SK-N-MC (cell line): ENCODE measurements at places on chromosomes 7 and 10.

DNA sequence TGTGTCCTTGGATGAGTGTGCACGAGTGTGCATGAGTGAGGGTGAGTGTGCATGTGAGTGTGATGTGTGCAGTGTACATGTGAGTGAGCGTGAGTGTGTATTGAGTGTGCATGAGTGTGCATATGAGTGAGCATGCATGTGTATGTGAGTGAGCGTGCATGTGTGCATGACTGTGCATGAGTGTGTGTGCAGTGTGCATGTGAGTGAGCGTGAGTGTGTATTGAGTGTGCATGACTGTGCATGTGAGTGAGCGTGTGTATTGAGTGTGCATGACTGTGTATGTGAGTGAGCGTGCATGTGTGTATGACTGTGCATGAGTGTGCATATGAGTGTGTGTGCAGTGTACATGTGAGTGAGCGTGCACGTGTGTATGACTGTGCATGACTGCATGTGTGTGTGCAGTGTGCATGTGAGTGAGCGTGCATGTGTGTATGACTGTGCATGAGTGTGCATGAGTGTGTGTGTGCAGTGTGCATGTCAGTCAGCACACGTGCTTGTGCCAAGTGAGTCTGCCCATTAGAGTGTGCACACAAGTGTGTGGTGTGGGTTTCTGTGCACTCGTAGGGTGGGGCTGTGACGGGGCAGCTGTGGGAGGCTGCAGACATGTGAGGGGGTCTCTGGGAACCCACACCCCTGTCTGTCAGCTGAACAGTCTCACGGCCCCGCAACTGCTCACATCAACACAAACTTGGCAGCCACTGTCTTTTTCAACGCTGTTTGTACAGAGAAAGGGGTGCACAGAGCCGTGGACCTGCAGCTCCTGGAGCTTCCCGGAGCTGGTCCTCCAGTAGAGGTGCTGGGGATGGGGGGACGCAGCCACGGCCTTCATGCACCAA lies 14.8 kb downstream of the FOXL3 start:
- DNase-seq = no peak

DNA sequence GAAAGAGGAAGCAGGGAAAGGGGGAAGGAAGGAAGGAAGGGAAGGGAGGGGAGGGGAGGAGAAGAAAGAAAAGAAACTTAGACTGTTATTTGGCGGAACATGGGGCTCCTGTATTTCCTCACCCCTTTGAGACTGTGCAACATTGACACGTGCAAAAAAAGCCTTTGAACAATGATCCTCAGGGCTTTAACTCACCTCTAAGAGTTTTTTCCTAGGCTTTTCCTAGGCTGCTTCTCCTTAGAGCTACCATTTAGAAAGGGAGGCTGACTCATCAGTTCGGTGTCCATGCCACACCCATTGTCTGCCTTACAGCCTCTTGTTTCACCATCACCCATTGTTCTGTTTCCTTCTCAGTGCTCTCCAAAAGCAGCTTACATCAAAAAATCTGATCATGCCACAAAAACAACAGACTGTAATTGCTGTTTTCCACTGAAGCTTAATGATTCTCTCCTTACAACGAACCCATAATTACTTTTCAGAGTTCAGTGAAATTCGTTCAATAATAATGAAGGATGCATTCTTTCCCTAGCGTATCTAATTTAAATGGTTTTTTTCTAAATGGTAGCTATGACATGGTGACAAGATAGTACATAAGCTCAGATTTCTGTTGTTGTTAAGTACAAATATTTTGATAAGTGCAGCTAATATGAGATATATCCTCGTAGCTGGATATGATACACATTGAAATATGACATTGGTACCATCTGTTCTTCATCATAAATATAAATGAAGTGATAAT lies 90.8 kb downstream of the PRLHR start:
- no peak for DNase-seq

GRCh38 chr10:103695584-103696005 lies 159.8 kb downstream of the SH3PXD2A start:
- DNase-seq = no peak

- no peak for DNase-seq
Measured at GRCh38 chr10:72889391-72889831, 4.1 kb upstream of the OIT3 start.

GRCh38 chr7:149886018-149886415 lies 12.2 kb downstream of the ATP6V0E2 start:
- no peak for DNase-seq

- DNase-seq = no peak
Measured at GRCh38 chr7:156783864-156784263, 109.1 kb downstream of the LMBR1 start.

DNA sequence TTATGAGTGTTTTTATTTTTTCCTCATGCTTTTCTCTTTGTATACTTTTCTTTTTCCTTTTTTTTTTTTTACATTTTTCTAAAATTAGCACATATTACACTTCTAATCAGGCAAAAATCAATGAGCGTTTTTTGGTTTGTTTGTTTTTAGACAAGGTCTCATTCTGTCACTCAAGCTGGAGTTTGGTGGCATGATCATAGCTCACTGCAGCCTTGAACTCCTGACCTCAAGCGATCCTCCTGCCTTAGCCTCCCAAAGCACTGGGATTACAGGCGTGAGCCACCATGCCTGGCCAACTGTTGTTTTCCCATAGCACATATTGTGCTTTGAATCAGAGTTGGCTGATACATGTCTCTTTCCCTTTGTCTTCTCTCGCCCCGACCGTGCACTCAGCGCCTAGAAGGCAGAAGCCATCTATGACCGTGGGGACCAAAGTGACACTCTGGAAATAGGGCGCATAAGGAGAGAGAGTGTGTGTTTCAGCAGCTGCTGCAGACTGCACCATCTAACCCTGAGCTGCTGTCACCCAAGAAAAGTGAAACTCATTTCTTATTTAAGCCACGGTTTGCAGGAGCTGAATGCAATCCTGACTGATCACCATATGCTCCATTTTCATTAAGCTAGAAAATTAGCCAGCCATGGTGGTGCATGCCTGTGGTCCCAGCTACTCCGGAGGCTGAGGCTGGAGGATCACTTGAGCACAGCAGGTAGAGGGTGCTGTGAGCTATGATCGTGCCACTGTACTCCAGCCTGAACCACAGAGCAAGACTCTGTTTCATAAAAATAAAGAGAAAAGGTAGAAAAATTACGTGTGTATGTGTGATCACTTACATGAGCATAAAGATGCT lies 41.4 kb upstream of the GTF2I start:
- DNase-seq = no peak

DNA sequence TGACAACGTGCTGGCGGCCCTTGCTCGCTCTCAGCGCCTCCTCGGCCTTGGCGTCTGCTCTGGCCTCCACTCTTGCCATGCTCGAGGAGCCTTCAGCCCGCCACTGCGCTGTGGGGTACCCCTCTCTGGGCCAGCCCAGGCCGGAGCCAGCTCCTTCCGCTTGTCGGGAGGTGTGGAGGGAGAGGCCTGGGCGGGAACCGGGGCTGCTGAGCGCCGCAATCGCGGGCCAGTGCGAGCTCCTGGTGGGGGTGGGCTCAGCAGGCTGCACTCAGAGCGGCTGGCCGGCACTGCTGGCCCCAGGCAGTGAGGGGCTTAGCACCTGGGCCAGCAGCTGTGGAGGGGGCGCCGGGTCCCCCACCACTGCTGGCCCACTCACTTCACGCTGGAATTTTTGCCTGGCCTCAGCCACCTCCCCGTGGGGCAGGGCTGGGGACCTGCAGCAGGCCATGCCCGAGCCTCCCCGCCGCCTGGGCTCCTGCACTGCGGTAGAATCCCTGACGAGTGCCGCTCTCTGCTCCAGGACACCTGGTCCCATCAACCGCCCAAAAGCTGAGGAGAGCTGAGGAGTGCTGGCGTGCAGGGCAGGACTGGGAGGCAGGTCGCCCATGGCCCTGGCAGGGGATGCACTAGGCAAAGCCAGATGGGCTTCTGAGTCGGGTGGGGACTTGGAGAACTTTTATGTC lies 372.2 kb upstream of the NRG3 start:
- no peak for DNase-seq

- DNase-seq = no peak
Measured at GRCh38 chr10:1107679-1108078, 51.5 kb downstream of the WDR37 start.

DNA sequence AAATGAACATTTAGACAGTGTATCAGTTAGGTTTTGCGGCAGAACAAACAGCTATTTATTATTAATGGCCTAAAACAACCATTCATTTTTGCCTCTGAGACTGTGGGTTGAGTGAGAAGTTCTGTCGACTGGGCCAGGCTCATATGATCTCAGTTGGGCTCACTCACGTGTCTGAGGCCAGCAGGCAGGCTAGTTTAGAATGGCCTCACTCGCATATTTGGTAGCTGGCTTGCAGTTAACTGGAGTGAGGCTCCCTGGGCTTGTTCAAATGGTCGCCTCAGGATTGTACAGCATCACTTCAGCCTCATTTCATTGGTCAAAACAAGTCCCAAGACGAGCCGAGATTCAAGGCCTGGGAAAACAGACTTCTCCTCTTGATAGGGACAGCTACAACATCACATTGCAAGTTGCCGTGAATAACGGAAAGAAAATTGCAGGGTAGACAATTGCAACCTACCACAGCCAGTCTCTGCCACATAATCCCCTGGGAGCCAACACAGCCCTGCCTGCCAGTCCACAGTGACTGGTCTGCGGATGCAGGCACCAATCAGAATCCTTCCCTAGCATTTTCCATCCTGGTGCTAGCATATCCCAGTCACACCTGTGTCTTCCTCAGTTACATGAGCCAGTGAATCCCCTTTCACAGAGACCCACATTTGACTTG lies 23.1 kb upstream of the PPIF start:
- no peak for DNase-seq

GRCh38 chr7:47074702-47075153 lies 507.2 kb downstream of the TNS3 start:
- no peak for DNase-seq

DNA sequence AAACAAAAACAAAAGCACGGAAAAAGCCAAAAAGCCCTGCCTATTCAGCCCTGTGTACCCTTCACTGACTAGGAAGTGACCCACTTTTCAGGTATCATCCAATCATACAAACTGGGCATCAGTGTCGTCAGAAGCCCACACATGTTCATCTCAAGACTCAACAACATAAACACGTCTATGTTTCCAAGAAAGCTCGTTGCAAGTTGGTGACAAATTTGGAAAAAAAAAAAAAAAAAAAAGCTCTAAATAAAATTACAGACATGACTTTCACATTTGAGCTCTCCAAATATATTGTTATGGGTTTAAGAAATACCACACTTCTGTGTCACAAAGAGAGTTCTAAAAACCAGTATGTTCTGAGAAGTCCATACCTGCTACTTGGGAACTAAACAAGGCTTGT lies 204.7 kb upstream of the KLF14 start:
- no peak for DNase-seq

DNA sequence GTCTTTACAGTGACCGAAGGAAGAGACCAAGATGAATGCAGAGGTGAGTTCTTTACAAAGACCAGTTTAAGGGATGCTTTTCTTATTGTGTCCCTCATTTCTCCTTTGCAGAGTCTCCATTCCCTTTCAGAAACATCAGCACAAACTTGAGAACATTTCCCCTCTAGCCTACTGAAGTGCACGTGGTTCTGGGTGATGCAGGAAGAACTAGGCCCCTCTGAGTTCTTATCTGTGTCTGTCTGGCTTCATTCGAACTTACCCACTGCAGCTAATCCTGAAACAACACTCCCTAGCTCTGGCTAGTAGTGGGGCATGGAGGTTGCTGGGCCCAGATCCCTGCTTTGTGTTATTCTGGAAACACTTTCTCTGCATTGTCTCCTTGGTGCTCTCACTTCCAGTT lies 12.6 kb downstream of the BLVRA start:
- DNase-seq = no peak

DNA sequence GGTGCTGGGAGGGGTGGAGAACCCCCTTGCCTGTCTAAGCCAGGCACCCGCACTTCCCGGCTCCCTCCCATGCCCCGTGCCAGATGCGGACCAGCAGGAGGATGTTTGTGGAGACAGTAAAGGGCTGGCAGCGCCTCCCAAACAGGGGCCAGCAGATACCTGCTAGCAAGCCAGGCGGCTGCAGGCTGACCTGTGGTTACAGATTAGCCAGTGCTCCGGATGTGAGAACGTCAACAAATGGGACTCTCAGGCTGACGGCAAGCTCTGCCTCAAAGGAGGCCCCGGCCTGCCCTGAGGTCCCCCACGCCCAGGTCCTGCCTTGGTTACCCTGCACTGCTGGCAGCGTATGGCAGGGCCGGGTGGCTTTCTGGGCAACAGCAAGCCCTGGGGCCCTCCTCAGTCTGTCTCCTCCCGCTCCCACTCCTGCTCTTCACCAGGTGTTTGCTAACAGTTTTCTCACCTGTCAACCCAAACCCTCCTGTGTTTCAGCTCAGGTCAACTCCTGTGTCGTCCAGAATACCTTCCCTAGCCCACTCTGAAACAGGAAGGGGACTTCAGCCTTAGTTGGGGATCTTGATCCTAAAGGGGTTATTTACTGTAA lies 85.4 kb downstream of the NEURL1 start:
- DNase-seq = no peak

- no peak for DNase-seq
Measured at GRCh38 chr7:27030393-27031050, 65.3 kb downstream of the HOXA1 start.

- no peak for DNase-seq
Measured at GRCh38 chr7:114085313-114085591, 166.4 kb upstream of the PPP1R3A start.

DNA sequence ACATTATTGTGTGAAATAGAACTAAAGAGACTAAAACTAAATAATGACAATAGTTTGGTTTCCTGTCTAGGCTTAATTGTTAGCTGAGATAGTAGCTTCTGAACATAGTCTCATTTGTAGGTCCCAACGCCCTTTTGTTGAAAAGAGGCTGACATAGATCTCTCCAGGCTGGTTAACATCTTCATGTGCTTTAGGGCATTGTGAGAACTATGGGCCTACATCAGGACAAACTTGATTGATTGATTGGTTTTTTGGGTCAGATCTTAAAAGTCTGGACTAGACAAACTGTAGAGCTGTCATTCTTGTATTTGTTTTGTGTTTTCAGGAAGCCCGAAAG lies 869 bp downstream of the CHCHD1 start:
- no peak for DNase-seq

GRCh38 chr7:74033372-74034311 lies 5.7 kb downstream of the ELN start:
- DNase-seq = no peak

- DNase-seq = no peak
Measured at GRCh38 chr10:20350509-20350908, 534.3 kb downstream of the PLXDC2 start.

DNA sequence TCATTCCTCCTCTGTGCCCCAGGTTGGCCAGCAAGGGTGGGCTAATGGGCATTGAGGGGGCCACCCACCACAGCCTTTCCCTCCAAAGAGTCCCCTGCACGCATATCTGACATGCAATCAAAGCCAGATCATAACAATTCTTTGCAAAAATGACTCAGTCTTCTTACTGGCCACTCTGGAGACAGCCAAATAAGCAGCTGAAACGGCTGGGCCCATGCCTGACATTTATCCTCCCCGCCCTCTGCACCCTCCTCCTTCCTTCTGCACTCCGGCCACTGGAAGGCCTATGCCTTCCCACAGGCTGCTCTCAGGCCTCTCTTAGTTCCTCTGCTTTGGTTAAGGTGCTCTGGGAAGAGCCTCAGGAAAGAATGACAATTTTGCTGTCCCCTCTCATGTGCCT lies 29.2 kb upstream of the NPFFR1 start:
- no peak for DNase-seq
